RWPE2 (cell line): ENCODE measurements at places on chromosomes 2 and 18.

GRCh38 chr2:8141780-8142179, 540.1 kb upstream of the ID2 start:
- DNase-seq: no peak

DNA sequence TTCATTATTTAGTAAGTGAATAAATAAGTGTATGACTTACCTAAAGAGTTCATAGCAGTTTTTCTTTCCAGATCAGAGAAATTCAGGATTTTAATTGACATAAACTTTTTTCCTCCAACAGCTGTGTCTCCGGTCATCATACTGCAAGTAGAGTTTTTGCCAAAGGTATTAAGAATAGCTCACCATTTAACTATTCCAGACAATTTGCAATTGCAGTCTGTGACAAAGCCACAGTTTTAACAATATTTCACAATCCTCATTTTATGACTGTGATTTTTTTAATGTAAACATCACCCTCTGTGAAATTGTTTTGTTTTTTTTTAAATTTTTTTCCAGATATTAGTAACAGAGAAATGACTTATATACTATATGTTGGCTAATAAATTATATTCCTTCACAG, 199.1 kb downstream of the TRIB2 start:
- no peak for DNase-seq

DNA sequence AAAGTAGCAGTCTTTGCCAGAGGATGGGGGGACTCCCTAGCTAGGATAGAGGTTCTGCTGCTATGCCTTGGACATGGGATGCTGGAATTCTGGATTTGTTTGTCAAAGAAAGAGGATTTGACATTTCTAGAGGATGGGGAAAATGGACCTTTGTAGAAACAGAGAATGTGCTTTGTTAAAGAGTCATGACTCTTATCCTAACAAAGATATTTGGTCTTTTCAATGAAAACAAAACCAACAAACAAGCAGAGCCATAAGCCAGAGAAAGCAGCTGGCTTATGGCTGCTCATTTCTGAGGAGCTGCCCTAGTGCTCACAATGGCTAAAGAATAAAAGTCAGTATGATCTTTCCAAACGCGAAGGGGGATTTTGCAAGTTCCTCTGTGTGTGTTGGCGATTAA, 40.8 kb upstream of the MAPRE2 start:
- no peak for DNase-seq

DNA sequence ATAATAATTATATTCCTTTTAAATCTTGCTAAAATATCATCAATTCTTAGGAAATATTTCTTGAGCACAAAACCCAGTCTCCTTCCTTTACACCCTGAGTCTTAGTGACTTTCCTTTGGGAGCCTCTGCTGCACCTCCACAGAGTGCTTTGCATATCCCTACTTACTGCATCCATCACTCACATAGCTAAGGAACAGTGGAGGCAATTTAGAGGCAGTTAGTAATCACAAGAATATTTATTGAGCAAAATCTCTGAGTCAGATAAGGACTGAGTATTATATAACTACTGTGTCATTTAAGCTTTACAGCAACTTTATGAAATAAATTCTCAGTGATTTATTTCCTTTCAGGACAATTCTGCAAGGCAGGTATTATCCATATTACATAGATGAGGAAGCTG, 327.7 kb downstream of the TMX3 start:
- no peak for DNase-seq

DNA sequence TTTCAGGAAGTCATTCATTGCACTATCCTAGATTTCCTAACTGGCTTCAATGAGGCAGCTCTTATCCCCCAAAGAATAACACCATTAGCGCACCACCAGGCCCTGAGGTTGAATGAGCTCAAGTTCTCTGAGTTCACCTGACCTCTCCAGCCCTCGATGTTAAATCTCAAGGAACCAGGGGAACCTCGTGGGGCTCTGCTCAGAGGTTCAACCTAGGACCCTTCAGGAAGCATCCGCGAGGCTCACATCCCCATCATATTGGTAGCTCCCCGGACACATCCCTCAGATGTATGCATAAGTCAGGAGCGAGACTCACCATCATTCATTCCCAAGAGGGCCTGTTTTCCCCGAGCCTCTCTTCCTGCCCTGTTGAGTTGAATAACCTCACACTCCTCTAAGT, 145.6 kb upstream of the KLHL29 start:
- no peak for DNase-seq

DNA sequence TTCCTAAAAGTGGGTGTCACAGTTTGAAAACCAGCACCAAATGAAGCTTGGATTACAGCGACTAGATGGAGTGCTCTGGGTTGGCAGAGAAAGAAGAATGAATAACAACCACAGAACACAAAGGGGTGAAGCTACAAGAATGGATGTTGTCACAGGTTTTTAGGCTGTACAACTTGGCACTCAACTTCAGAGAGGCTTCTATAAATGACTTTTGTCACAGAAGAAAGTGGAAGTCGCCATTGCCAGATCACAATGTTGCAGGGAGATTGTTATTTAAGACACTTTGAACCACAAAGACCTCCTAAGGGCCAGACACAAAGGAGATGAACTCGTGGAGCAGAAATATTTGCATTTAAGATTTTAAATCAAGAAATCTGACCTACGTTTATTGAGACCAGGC, 354.2 kb downstream of the CDH7 start:
- DNase-seq: no peak

- no peak for DNase-seq
Observed at GRCh38 chr18:47756364-47757016, 174.0 kb downstream of the SMAD2 start.

- DNase-seq: no peak
Observed at GRCh38 chr2:168910330-168910729, 9.2 kb downstream of the G6PC2 start.

GRCh38 chr18:6219116-6219717, 195.5 kb downstream of the L3MBTL4 start:
- no peak for DNase-seq

DNA sequence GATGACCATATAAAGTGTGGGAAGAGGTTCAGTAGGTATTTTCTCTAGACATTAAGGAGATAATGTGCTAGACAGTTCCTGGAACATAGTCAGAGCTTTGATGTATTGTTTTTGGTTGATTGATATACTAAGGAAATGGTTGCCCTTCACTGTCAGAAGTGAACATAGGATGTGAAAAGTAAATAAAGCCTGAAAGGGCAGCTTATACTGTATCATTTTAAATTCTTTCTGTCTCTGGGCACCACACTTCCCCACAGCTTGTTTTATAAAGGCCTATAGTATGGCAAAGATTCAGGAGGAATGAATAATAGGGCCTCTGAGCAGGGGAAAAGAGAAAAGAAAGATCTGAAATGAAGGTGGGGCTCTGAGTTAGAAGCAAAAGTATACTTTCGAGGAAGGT, 72.7 kb upstream of the ITPRID2 start:
- no peak for DNase-seq

- no peak for DNase-seq
Observed at GRCh38 chr2:36545871-36546416, 52.0 kb downstream of the FEZ2 start.

GRCh38 chr2:68829749-68830148, 41.4 kb downstream of the BMP10 start:
- DNase-seq: no peak

GRCh38 chr2:14827226-14828023, 194.9 kb downstream of the LRATD1 start:
- no peak for DNase-seq

DNA sequence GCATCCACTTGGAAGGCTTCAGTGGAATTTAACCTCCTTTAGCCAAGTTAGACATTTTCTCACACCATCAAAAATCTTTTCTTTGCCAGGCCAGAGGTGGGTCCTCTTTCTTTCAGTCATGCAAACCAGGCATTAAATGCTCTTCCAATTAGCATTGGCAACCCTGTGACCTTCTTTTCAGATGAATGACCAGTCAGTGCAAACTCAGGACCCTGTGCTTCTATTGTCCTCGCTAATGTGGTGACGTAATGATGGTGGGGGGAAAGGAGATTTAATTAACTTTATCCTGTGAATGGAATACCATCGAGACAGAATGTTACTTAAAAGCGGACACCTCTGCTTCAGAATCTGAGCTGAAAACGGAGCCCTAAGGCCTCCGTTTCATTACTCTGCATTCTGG, 23.2 kb upstream of the STPG4 start:
- no peak for DNase-seq

DNA sequence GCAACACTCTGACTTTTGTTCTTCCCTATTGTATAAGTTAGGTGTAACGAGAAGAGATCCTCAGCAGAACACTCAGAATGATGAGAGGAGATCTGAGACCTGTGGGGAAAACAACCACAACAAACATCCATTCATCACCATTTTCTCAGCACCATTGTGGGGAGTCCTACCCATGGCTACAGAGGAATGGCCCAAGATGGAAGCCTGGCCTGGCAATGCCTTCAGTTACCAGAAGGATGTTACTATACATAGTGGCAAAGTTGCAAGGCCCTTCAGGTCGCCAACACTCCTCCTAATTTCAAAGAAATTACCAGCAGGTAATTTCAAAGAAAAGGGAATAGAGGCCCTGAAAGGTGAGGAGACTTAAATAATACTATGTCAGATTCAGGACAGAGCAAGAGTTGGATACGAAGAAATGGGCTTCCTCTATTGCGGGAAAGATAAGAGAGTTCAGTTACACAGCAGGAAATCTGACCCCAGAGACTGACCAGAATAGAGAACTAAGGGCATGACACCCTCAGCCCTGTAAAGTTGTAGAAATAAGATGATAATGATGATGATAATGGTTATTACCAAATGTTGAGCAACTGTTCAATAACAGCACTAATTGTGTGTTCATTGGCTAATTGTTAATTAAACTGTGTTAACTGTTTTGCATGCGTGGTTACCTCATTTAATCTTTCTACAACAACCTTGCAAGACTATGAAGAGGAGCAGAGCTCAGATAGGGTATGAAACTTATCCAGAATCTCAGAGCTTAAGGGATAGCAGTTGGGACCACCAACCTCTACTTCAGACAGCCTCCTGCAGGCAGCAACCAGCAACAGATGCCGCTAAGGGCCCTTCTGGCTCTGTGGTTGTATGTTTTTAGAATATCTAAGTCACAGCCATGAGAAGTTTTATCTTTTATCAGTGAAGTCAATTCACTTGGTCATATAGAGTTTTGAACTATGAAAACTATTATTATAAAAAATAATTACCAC, 37.5 kb downstream of the DHRS9 start:
- no peak for DNase-seq

DNA sequence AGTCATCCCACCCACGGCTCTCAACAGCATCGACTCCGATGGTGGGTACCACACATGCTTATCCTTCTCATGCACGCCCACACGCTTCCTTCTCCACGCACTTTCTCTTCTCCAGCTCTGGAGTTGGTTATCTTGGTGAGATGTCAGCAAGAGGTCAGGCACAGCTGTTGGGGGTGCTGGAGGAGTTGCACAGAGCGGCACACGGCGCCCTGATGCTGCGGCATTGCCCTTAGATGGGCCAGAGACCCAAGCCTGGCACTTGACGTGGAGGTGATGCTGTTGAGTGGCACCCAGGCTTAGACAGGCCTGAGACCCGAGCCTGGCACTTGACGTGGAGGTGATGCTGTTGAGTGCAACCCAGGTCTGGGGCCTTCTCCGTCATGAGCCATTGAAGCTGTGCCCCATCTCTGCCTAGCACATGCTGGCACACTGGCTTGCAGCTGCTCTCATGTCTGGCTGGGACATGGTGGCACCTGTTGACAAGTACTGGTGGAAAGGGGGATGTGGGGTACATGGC, 83.2 kb downstream of the DGKD start:
- no peak for DNase-seq

DNA sequence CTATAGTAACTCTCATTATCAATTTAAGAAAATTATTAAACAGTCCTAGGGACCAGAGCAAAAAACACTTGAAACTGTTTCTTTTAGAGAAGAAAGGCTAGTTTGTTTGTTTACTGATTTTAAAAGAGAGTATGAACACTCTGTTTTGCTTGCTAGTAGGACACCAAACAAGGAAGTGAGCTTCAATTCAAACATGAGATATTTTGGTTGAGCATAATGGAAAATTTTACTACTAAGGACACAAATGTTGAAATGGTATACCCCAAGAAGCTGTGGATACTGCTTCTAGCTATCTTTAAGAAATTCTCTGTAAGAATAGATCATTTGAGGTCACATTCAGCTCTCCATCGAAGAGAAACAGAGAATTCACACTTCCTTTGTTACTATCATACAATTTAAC, 216.3 kb upstream of the SMAD7 start:
- DNase-seq: no peak

DNA sequence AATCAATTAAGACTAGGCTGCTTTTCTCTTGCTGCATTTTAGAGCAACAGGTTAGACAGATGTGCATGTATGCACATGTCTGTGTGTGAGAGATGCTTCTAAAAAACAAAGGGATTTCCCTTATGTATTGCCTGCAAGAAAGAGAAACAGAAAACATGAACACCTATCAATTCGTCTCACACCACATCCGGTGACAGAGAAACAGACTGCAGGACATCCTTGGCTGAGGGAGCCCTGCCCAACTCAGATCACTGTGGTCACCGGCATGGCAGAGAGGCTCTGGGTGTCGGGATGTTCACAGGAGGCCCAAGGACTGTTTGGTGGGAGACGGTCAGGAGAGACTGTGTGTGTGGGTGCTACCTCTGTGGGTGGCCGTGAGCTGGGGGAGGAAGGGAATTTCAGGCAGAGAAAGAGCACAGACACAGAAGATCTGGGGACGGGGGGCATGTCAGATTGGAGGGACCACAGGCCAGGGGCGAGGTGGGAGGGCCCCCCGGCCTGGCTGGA, 24.9 kb downstream of the FHL2 start:
- DNase-seq: no peak

- DNase-seq: no peak
Observed at GRCh38 chr2:208440716-208441115, 34.1 kb downstream of the PTH2R start.
